Amygdala (tissue), 56 donors: ENCODE measurements at places on chromosomes 2 and 18.

- DNase-seq, result no peak
Observed at GRCh38 chr2:228318218-228318617, 136.7 kb upstream of the SPHKAP start.

DNA sequence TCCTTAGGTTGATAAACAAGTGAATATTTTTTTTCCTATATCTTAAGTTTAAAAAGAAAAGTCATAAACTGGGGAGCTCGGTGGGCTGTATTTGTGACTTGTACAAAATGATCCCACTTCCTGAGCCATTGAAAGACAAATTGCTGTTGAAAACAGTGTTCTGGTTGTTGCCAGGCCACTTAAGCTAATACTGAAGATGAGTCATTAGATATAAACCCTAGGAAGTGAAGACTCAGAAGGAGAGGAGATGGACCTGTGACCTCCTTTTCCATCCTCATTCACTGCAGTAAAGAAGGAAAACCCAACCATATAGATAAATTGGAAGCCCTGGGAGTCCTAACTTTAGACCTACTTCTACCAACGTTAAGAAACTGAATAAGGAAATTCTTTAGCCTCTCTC is 46.2 kb upstream of the SERPINE2 start:
- no peak for DNase-seq

- DNase-seq, result no peak
Observed at GRCh38 chr2:98801286-98801685, 70.4 kb upstream of the MGAT4A start.

GRCh38 chr2:85428343-85428881 is 9.9 kb downstream of the SH2D6 start:
- DNase-seq, result no peak

DNA sequence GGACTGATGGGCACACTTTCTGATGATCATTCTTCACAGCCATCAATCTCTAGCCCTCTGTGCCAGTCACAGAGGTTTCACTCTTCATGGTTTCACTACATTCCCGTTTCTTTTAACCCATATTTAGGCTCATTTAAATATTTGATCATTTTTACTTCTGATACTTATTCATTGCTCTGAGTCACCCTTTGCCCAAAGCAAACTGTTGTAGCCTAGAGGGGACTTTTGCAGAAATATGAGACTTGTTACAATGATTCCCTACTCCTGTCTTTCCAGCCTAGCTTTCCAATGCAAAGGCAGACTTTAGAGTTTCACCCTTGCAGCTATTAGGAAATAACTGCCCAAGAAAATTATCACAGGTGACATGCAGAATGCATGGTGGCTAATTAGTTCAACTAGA is 444.2 kb downstream of the PTPRM start:
- no peak for DNase-seq

GRCh38 chr2:54644236-54644635 is 79.2 kb upstream of the EML6 start:
- no peak for DNase-seq

GRCh38 chr2:138893746-138894145 is 113.6 kb upstream of the NXPH2 start:
- no peak for DNase-seq

GRCh38 chr2:227394401-227394800 is 6.7 kb upstream of the SCYGR1 start:
- no peak for DNase-seq

DNA sequence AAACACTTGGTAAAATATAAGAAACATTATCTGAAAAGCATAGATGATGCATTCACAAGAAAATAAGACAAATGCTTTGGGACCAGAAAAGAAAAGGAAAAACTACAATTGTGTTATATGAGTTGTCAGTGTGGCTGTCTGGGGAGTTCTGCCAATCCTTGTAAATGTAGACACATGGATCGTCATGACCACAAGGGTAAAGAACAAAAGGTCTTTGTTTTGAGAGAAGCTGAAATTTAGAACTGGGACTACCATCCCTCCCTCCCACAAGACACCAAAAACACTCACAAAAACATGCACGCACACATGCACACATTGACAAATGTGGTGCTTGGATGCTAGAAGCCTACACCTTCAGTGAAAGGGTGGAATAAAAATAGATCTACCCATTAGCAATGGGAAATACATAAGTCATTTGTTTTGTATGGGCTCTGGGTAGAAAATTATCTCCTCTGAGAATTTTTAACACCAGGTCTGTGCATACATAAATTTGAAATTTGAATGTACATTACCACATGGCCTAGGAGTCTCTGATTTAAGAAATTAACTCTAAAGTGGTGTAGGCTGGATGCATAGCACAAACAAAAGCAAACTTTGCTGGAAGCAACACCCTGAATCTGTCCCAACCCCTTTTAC is 266.2 kb upstream of the SLC39A10 start:
- DNase-seq, result no peak

DNA sequence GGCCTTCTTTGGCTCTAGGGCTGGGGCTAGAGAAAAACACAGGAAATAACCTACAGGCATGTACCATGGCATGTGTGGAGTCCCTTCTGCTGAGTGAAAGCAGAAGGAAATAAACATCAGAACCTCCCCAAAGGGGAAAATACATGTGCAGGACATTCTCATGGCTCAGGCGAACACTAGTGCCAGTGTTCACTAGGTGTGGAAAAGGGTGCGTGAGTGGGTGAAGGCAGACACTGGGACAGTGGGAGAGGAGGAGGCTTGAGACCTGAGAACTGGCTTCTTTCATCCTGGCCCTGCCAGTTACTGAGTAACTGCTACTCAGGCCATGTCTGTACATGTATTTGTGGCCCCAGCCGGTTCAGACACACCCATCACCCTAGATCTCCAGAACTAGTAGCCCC is 268.2 kb downstream of the PRKCE start:
- no peak for DNase-seq

GRCh38 chr18:25097569-25098056 is 254.4 kb downstream of the ZNF521 start:
- DNase-seq, result no peak

DNA sequence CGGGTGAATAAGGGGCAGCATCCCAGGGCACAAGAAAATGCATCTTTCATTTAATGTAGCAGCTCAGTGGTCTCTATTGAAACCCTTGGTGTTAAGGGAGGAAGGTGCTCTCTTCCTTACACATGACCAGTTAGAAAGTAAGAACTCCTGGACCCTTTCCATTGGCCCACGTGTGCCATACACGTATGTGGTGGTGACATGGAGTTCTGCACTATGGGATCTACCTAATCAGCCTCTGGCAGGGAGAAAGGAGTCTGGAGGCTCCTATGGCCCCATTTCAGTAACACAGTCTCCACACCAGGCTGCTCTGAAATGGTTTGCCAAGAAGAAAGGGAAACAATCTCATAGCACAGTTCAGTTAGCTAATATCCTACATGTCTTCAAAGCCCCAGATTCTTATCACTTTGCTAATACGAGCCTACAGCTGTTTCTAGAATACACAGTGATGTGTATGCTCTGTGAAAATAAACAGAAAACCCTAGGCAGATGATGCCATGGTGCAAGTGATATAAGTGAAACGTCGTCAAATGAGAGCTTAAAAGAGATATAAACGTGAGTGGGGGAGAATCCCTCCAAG is 7.0 kb downstream of the EFEMP1 start:
- no peak for DNase-seq

- no peak for DNase-seq
Observed at GRCh38 chr2:160670618-160671017, 177.0 kb upstream of the RBMS1 start.

- DNase-seq, result no peak
Observed at GRCh38 chr18:79644666-79645057, 34.9 kb upstream of the CTDP1 start.

DNA sequence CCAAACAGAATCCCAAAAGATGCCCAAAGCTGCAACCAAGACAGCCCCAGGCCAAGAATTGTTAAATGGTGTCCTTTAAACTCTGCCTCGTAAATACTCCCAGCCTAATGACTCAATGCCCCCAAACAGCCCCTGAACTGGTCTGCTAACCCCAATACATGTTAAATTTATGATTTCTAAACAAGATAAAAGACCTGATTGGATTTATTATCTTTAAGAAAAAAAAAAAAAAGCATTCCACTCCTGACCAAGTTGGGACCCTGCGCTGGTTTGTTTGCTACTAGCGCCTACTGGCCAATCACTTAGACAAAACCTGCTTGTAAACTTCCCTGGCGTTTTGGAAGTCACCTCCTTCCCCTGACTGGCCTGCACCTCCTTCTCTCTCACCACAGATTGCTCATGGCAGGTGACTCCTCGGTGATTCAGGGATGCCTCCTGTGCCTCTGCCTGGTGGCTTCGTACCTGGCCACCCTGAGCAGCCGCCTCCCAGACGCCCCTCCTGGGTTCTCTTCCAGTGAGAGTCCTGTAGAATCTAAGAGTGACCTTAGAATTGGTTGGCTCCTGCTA is 121.3 kb downstream of the BCL11A start:
- no peak for DNase-seq

DNA sequence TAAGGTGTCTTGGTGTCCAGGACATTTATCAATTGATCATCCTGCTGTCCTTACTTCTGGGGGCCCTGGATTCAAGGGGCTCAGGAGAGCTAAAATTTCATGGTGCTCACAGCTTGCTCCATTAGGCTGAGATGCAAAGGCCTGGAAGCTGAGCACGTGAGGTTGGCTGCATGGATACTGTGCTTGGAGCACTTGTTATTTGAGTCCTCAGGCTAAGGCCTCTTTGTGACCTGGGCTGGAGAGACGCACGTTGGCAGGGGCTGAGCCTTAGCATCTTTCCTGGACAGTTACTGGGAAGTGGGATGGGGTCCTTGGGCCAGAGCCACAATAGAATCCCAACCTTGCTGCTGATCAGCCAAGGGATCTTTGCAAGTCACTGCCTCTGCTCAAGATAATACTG is 151.2 kb upstream of the HS6ST1 start:
- DNase-seq, result no peak

- DNase-seq, result no peak
Observed at GRCh38 chr18:23071285-23071684, 64.0 kb upstream of the CABLES1 start.

DNA sequence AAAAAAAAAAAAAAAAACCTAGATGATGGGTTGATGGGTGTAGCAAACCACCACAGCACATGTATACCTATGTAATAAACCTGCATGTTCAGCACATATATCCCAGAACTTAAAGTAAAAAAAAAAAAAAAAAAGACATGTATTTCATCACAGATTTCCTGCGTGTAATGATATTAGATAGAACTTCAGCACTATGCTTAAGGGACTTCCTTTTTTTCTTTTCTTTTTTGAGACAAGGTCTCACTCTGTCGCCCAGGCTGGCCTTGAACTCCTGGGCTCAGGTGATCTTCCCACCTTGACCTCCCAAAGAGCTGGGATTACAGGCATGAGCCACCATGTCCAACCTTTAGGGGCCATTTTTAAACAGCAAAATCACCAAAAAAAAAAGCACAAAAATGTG is 42.0 kb downstream of the NEURL3 start:
- DNase-seq, result no peak

DNA sequence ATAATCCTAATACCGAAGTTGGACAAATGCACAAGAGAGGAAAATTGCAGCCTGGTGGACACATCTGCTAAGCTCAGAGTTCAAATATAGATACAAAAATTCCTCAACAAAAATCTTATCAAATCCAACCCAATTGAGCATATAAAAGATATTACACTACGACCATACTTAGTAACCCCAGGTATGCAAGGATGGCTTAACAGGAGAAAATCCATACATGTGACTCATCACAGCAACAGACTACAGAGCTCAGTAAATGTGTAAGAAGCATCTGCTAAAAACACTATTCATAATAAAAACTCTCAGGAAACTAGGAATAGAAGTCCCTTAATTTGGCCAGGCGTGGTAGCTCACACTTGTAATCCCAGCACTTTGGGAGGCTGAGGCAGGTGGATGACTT is 28.3 kb downstream of the HS6ST1 start:
- DNase-seq, result no peak

GRCh38 chr2:196131384-196131937 is 39.9 kb downstream of the STK17B start:
- DNase-seq, result no peak

- DNase-seq, result no peak
Observed at GRCh38 chr2:65666156-65666725, 233.8 kb upstream of the SPRED2 start.

DNA sequence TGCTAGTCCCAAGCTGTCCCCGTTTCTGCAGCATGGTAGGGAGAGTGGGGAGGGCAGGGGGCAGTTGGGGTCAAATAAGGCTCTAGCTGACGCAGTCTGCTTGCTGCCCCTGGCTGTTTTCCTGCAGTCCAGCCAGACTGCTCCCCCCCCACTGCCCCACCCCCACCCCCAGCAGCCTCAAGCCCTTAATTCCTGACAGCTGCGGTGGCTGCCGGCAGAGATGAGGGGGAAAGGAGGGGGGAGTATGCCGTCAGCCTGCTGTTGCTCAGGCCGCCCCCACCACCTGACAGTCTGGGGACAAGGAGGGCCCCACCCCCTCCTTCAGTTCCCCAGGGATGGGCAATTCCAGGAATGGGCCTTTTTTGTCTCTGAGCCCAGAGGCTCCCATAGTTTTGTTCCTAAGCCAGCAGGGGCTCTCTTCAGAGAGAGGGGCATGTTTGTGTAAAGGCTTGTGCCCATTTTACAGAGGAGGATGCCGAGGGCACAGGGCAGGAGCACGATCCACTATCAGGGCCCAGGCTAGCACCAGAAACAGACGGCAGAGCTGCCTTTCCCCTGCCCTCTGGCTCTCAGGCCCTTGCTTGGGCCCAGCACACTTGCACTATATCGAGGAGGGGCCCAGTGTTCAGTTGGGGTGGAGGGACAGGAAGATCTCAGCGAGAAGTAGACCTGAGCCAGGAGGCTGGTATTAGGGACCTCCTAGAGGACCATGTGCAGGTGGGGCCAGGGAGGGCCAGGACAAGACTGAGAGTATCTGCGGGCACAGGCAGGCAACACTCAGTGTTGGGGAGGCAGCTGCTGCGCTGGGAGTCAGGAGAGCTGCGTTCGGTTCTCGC is 1.5 kb upstream of the WNT10A start:
- DNase-seq, result no peak

GRCh38 chr2:237322564-237322963 is 91.4 kb downstream of the COL6A3 start:
- no peak for DNase-seq

- no peak for DNase-seq
Observed at GRCh38 chr2:23230885-23231284, 154.1 kb upstream of the KLHL29 start.

DNA sequence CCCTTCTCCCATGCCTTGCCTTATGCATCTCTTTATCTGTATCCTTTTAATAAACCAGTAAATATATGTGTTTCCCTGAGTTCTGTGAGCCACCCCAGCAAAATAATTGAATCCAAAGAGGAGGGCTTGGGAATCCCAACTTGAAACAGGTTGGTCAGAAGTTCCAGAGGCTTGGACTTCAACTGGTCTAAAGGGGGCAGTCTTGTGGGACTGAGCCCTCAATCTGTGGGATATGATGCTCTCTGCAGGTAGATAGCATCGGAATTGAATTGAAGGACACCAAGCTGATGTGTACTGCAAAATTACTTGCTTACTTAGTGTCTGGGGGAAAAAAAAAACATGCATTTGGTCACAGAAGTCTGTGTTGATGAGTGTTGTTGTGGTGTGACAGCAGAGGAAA is 1033.5 kb upstream of the TMEFF2 start:
- DNase-seq, result no peak

- no peak for DNase-seq
Observed at GRCh38 chr2:166892397-166892796, 4.1 kb downstream of the XIRP2 start.
